Stimulated activated CD4-positive, alpha-beta T cell treated with anti-CD3 and anti-CD28 coated beads, Interleukin-12 subunit alpha, Interleukin-12 subunit beta, amount 100 ng/mL, for 4 hours (primary cell): ENCODE measurements at places on chromosomes 5 and 9.

- no peak for DNase-seq
Measured at GRCh38 chr5:10377081-10377480, 23.6 kb downstream of the MARCHF6 start.

DNA sequence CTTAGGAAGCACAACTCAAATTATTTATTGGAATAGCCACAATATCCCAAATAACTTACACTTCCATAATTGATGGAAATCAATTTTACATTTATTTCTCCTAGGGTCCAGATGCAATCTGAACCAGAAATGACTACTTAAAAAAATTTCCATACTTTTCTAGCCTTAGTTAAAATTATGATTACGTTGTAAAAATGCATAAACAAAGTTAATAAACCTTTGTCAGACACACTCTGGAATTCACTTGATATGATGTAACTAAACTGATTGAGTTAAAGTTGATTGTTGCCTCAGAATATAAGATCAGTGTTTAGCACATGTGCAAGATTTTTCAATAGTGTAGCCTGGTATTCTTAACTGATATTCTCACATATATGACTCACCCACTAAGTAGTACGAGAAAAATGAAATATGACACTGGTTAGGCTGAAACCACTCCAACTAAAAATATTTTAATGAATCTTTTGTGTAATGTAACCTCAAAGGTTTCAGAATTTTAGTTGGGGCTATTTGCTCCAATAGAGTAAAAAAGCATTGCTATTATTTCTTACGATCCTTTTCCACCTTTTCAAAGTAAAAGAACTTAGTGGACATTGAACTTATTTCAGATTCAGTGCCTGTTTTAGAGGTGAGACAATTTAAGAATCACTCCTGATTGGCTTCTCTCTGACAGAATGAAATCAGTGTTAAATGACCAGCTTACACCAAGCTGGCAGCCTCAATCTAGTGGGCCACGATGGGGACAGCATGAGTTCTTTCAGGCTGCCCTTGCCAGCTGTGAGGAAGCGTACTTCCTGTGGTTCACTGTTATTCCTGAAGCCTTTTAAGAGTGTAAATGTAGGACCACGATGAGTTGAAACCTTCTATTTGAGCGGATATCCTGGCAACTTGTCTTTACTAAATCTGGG lies 277.2 kb upstream of the CDH9 start:
- DNase-seq, result no peak

- no peak for DNase-seq
Measured at GRCh38 chr5:79847561-79847960, 143.5 kb downstream of the MTX3 start.

GRCh38 chr5:175427762-175428161 lies 16.2 kb downstream of the DRD1 start:
- DNase-seq, result no peak

DNA sequence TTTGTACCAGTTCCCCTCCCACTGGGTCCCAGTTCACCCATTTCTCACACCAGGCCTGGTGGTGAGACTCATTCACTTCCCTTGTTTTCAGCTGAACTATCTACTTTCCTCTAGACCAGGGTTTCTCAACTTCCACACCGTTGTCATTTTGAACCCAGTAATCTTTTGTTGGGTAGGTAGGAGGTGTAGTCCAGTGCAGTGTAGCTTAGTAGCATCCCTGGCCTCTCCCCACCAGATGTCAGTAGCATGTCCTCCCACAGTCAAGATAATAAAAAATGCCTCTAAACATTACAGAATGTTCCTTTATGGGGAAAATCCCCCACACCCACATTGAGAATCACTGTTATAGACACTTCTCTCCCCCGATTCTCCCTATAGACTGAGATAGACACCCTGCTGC lies 299.1 kb downstream of the EPB41L4A start:
- no peak for DNase-seq

GRCh38 chr9:108996643-108997042 lies 16.7 kb downstream of the CTNNAL1 start:
- DNase-seq, result no peak

GRCh38 chr9:105608721-105609598 lies 51.0 kb downstream of the FKTN start:
- no peak for DNase-seq

- no peak for DNase-seq
Measured at GRCh38 chr5:133897431-133897830, 71.0 kb downstream of the C5orf15 start.

DNA sequence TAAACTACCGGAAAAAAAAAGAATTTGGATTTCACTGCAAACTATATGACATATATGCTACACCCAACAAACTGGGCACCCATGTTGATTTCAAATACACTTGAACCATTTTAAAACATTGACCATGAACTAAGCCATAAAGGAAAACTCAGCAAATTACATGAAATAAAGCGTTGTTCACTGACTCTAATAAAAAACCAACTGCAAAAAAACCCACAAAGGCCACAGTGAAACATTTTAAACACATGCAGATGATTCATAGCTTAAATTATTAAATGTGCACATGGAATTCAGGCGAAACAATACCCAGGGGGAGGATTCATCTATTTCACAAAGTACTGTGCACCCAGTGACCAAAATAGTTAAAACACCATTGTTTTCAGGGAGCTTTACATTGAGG lies 33.3 kb downstream of the MTRR start:
- no peak for DNase-seq
